ENCODE measurements at places on chromosomes 3 and 15.

DNA sequence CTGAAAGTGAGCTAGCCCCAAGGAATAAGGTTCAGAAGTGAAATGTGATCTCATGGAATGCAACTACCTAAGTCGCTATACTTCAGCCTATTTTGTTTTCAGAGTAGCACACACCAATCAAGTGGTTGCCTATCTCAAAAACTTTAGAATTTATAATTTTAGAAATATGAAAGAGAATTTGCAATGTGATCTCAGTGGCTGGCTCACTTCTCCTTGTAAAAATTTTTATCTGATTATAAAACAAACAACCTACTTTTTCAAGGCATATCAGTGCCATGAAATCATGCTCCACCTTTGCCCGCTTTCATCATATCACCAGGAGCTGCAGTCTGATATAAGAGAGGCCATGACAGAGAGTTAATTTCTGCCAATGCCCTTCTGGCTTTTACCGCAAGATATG lies 47.3 kb downstream of the CLDN11 start:
- DNase-seq = no peak

DNA sequence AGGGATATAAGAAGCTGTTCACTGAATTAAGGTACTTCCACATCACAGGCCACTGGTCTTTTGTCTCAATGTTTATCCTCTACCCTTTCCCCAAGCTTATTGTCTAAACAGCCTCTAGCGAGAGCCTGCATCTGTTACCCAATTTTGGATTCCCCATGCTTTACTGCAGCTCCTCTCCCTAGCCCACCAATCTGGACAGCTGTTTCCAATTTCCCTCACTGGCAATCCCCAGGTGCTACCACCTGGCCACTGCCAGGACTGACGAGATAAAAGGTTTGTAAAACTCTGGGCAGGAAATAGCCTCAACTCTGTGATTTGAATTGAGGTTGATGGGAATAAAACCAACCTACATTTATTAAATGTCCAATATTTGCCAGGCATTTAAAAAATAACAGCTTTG lies 58.0 kb upstream of the TEX9 start:
- no peak for DNase-seq

DNA sequence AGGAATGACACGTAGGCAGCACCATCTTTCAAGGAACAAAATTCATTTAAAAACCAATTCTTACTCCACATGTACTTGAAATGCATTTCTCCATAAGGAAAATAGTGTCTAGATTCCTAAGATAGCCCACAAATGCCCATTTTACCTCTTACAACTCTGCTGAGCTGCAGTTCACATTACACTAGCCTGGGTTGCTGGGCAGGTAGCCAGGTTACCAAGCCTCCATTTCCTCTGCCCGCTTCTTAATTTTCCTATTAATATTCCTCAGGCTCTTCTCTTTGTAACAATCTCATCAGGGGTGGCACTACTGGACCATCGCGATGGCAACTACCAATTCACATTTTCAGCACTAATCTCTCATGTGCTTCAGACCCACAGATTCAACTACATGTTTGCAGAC lies 10.8 kb downstream of the ATP13A3 start:
- no peak for DNase-seq

GRCh38 chr3:184290331-184290730 lies 8.7 kb upstream of the PSMD2 start:
- DNase-seq = no peak

Measured in activated CD4-positive, alpha-beta T cell treated with anti-CD3 and anti-CD28 coated beads, Interleukin-2, amount 10 ng/mL, durations not matched to agents 7 days and 5 days (primary cell).